ENCODE measurements at places on chromosomes 2 and 18. TPM values are rescaled to one million over a fixed set of nuclear protein-coding genes. Genes with fewer than 3 reads are reported as not detected.

Gene CNGA3
- not detected for total RNA-seq

Gene SLC5A7
- under 0.01 TPM for total RNA-seq

Gene RAB17
- 0.10 TPM for total RNA-seq

Gene BOLL
- total RNA-seq = 0.10 TPM

Gene GLB1L
- 3.4 TPM for total RNA-seq

Gene FLACC1
- total RNA-seq = 9.6 TPM

Gene ZNF236
- total RNA-seq = 21.4 TPM

Gene CHRND
- total RNA-seq = not detected

Gene PLB1
- total RNA-seq = 9.2 TPM

Gene METTL21A
- 13.2 TPM for total RNA-seq

All from mononuclear cell (primary cell).